ENCODE measurements at places on chromosomes 2 and 18.

GRCh38 chr2:21008014-21008789 is 35.7 kb downstream of the APOB start:
- DNase-seq = no peak

DNA sequence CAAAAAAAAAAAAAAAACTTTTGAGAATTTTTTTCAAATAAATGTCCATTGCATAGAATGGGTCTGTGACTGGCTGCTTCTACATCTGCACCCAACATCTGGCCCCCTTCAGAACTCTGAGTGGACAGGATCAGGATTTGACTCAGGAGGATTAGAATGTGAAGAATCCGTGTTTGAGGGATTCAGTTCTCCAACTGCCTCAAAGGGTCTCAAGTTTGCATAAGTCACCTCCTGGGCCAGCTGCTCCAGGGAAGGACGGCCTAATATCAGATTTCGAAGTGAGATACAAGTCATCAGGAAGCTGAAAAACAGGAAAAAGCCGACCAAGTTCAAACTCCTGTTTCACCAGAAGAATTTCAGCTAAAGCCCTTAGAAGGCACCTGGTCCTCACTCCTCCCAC is 10.9 kb downstream of the MAT2A start:
- peak; percentile 94 for DNase-seq

DNA sequence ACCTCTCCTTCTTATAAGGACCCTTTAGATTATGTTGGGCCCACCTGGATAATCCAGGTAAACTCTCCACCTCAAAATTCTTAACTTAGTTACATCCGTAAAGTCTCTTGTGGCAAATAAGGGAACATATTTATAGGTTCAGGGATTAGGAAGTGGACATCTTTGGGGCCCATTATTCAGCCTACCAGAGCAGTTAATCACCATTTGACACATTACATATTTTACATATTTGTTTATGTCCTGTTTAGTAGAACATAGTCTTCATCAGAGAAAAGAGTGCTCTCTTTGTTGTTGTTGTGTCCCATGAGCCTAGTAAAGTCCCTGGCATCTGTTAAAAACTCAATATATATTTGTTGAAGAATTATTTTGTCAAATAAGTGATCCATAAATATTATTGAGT is 134.0 kb upstream of the SPATS2L start:
- peak; percentile 25 for DNase-seq

DNA sequence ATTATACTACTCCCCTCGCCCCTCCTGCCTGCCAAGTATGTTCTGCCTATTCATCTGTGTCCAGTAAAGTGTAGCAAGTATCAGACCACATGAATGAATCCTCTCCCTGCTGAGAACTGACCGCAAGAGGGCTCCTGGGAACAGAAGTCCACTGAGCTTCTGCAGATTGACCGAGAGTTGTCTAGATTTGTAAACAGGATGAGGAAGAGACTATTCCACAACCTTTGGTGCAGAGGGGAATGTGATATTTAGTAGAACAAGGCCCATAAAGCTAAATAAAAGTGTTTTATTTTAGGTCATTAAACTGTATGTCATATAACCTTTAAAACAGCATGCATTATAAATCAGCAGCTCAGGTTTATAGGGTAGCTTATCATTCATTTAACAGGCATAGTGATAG is 377.0 kb downstream of the DCC start:
- DNase-seq = no peak

DNA sequence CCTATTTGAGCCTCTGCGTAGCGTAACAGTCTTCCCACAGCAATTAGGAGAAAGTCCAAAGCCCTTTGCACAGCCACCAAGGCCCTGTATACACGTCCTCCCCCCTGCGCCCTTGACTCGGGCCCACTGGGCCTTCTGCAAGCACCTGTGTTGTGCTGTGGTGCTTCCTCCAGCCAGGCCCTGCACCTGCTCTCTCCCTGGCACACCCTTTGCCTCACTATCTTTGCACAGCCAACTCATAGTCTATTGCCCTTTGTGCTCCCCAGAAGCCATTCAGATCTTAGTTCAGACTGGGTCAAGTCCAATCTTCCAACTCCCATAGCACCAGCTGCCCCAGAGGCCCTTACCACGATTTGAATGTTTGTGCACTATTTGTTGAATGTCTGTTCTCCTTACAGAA is 271.6 kb upstream of the MGAT5 start:
- DNase-seq = no peak

GRCh38 chr2:167380555-167380954 is 492.3 kb downstream of the XIRP2 start:
- DNase-seq = no peak

GRCh38 chr2:11667866-11668637 is 1.9 kb downstream of the NTSR2 start:
- DNase-seq = no peak

Data from EH (cell line).